Cardiac muscle cell (in vitro differentiated cells and primary cell): ENCODE measurements at places on chromosomes 3 and 15.

GRCh38 chr15:79957741-79958140, 13.3 kb downstream of the BCL2A1 start:
- DNase-seq: peak; percentile 45

GRCh38 chr3:108088697-108089096, 2.1 kb downstream of the CD47 start:
- DNase-seq: no peak

DNA sequence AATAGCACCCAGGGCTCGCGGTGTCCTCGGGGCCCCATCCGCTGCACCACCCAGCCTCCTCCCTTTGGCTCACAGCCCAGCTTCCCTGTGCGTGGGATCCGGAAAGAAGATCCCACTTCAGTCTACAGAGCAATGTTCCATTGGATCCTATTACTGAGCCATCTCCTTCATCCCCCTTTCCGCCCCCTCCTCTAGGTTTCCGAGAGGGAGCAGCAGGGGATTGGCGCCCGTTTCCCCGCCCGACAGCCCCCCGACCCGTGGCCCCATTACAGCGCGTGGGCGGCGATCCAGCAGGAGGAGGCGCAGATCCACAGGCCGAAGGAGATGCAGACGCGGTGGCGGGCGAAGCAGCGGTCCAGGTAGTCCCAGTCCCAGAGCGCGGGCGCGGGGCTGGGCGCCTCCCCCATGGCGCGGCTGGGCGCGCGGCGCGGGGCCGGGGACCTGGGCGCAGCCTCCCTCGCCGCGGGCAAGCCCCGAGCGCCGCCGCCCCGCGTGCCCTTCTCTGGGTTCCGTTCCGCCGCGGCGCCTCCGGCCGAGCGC, 340 bp downstream of the TMEM44 start:
- peak; percentile 51 for DNase-seq

- DNase-seq: no peak
These were observed 224.6 kb upstream of the NECTIN3 start for GRCh38 chr3:110846971-110847370.

GRCh38 chr3:197083486-197083885, 53.9 kb upstream of the MELTF start:
- DNase-seq: peak; percentile 82

DNA sequence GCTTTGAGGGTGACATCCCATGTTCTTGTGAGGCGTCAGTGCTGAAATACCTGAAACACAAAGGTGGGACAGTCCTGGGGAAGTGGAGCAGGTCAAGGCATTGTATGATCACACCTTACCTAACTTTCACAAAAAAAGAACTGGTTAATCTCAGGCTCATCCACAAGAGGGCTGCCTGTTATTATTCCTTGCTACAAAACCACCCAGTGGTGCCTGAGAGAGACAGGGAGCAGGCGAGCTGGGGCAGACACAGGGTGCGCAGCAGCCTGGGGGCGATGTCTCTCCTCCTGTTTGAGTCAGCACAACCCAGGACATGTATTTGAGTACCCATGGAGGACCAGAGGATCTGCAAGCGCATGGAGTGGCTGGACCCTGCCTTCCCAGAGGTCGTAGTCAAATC, 316.8 kb upstream of the ATP10A start:
- peak; percentile 59 for DNase-seq

- no peak for DNase-seq
These were observed 20.3 kb upstream of the HDAC11 start for GRCh38 chr3:13459605-13460340.
